ENCODE measurements at places on chromosomes 2 and 18. TPM values are rescaled to one million over a fixed set of nuclear protein-coding genes. Genes with fewer than 3 reads are reported as not detected.

Gene ARHGEF33
- 0.09 TPM for polyA plus RNA-seq

Gene CD226
- polyA plus RNA-seq, result 1.1 TPM

Gene XIRP2
- polyA plus RNA-seq, result not detected

Gene C2orf80
- polyA plus RNA-seq, result not detected

Gene FBXO41
- 4.5 TPM for polyA plus RNA-seq

Gene LGALSL
- 64.9 TPM for polyA plus RNA-seq

Gene SLC38A11
- polyA plus RNA-seq, result not detected

- no peak for DNase-seq
Observed at GRCh38 chr2:241858206-241859016, at the start of gene PDCD1. PDCD1 (minus strand) TSS chr2:241858894; CDS start chr2:241858838, 56 bp downstream.

- DNase-seq, result no peak
Observed at GRCh38 chr2:43777306-43777926, 3.6 kb downstream of the DYNC2LI1 start.

- DNase-seq, result no peak
Observed at GRCh38 chr2:118902266-118903028, 39.5 kb upstream of the MARCO start.

- no peak for DNase-seq
Observed at GRCh38 chr18:8750954-8751415, 45.6 kb downstream of the MTCL1 start.

- DNase-seq, result no peak
Observed at GRCh38 chr2:25349397-25349796, 7.7 kb upstream of the DNMT3A start.

DNA sequence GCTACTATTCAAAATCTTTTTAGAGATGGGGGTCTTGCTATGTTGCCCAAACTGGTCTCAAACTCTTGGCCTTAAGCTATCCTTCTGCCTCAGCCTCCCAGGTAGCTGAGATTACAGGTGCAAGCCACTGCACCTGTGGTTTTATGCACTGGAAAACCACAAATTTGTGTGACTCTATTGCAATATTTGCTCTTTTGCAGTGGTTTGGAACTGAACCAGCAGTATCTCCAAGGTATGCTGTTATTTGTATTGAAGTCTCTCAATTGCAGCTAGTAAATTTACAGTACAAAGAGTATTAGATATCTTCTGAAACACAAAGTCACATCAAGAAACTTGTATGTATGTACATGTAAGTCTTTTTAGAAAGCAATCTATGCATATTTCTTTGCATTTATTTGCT, 46.2 kb downstream of the PPP4R1 start:
- DNase-seq, result no peak

DNA sequence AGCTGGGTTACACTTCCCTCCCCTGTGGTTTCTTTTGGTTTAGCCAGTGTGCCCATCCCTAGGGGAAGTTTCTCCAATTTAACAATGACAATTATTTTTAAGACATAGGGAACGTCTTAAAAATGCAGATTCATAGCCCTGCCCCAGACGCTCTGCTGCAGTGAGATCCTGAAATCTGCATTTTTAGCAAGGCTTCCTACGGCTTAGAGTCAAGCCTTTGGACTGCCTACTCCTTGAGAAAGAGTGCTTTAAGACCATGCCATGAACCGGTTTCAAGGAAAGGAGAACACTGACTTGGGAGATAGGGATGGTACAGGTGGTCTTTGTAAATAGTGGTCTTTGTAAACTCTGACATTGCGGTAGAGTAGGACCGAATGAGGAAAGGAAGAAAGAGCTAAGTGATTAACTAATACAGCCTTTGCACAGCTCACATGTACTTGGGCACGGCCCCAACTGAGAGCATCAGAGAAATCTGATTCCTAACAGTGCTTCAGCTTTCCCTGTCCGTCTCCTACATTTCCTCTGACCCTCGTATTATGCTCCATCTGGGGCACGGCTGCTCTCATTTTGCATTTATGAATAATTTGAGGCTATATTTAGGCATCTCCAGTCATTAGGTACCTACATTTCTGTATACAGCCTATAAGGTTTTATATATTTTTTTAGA, 217.6 kb upstream of the TANK start:
- DNase-seq, result no peak

- DNase-seq, result no peak
Observed at GRCh38 chr2:142734770-142735169, 142.7 kb upstream of the KYNU start.

DNA sequence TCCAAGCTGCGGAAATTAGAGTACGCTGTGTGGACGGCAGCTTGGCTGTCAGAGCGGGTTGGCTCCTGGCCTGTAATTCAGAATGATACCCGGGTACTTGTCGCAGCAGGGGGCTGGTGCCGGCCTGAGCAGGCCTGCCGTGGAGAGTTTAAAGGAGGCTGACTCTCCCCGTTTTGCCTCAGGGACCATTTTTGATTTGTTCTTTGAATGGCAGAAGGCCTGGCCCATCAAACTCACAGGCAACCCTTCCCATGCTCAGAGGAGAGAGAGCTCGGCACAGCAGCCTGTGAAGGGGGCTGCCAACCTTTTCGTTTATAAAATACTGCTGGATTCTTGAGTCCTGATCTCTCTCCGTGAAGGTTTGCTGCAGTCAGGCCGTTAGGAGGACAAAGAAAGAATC, 151.3 kb downstream of the KLHL29 start:
- DNase-seq, result no peak

Data from keratinocyte (primary cell).